Osteocyte (in vitro differentiated cells): ENCODE measurements at places on chromosomes 2 and 18.

DNA sequence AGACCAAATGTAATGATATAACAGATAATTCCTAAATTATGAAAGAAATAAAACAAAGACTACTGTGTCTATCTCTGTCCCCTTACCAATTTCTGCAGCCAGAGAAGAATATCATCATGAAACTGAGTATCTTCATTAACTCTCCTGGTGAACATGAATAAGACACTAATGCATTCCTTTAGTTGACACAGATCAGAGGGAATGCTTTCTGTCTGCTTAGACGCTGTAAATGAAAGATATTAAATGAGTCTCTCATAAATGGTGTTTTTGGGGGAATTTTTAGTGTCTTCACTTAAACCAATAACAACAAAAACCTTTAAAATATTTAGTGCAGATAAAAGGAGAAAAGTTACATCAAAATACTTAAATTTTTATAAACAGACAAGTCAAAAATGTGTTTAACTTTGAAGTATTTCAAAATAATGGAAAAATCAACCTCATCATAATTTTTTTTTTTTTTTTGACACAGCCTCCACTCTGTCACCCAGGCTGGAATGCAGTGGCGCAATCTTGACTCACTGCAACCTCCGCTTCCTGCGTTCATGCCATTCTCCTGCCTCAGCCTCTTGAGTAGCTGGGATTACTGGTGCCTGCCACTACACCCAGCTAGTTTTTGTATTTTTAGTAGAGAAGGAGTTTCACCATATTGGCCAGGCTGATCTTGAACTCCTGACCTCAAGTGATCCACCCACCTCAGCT lies 16.0 kb downstream of the EPG5 start:
- no peak for DNase-seq

- DNase-seq, result no peak
Measured at GRCh38 chr2:120314690-120315366, 31.1 kb upstream of the INHBB start.

DNA sequence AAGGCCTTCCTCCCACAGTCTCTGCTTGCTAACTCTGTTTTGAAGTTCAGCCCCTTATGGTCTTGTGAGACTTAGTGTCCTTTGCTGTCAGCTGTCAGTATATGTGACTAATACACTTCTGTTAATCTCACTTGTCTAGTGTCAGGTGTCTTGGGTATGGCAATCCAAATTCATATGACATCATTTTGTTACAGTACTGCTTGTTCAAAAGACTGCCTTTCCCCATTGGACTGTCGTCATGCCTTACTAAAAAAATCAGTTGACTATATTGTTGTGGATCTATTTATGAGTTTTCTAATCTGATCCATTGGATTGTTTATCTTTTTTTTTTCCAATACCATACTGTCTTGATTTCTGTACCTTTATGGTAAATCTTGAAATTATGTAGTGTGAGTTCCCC lies 611.4 kb upstream of the HS6ST1 start:
- no peak for DNase-seq

DNA sequence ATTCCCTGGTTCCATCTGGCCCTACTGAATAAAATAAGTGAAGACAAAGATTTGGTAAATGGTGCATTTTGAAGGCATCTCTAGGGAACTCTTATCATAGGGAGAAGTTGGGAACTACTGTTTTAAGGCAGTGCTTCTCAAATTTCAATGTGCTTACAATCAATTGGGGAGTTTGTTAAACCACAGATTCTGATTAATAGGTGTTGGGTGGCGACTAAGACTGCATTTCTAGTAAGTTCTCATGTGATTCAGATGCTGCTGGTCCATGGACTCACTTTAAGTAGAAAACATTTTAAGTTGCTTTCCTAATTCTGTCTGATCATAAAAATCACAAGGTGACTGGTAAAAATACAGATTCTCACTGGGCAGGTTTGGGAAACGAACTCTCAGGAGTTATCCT lies 14.6 kb downstream of the FARSB start:
- DNase-seq, result no peak

DNA sequence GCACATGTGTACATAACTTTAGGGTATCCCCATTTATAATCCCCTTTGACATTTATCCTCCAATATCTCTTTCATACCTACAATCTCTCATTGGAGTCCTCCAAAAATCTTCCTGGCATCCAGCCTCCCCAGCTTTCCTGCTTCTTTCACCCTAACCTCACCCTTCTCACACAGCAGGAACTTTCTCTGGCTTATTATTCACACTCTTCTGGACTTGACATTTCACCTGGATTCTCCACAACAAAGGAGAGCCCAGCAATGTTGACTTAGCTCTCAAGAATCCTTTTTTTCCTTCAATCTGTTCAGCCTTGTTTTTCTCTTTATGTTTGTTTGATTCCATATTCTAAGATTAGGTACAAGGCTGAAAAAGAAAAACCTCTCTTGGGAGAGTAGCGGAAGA lies 783.6 kb upstream of the ACVR2A start:
- no peak for DNase-seq
